ENCODE measurements at places on chromosomes 3 and 15. TPM values are rescaled to one million over a fixed set of nuclear protein-coding genes. Genes with fewer than 3 reads are reported as not detected.
A peak's percentile ranks its signal among the peaks of the same experiment; 100 is the strongest.

Gene KLHL40
- total RNA-seq: not detected

Gene TRH
- not detected for total RNA-seq

Gene HHLA2
- 1.4 TPM for total RNA-seq

Gene ITIH1
- total RNA-seq: not detected

Gene CDHR4
- 0.08 TPM for total RNA-seq

Gene EBLN2
- total RNA-seq: 6.3 TPM

Gene TICRR
- total RNA-seq: 28.8 TPM

DNA sequence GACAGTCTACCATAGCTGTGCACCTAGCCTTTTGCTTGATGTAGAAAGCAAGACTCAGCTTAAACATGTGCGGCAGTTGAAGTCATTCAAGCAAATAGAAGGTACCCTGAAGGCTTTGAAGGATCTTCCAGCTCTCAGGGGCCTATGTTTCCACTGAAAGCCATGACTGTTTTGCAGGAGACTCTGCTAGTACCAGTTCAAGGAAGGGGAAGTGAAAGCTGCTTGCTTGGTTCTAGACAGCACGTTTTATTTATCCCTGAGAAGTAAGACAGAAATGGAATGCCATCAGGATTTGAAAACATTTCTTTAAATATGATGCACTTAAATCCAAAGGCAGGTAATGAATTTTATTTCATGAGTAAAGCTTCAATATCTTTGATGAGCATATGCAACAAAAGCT lies 311.4 kb downstream of the PDCD6IP start:
- peaks cover 2% of the 10 kb centered on the region for H3K27me3 ChIP-seq
- DNase-seq: no peak
- no peak overlapping the region for H3K27ac ChIP-seq
- no peak overlapping the region for H3K4me3 ChIP-seq

DNA sequence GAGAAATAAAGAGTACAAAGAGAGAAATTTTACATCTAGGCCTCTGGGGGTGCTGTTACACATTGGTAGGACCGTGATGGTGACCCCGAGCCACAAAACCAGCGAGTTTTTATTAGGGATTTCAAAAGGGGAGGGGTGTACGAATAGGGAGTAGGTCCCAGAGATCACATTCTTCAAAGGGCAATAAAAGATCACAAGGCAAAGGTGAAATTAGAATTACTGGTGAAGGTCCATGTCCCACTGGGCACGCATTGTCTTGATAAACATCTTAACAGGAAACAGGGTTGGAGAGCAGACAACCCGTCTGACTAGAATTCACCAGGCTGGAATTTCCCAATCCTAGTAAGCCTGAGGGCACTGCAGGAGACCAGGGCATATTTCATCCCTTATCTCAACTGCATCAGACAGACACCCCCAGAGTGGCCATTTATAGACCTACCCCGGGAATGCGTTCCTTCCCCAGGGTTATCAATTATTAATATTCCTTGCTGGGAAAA lies 4.3 kb downstream of the IRAK2 start:
- no peaks in the 10 kb centered on the region for H3K27me3 ChIP-seq
- H3K27ac ChIP-seq: no peak overlapping the region
- no peak for DNase-seq
- peaks cover 13% of the 10 kb centered on the region for H3K36me3 ChIP-seq
- H3K4me3 ChIP-seq: no peak overlapping the region

GRCh38 chr3:98599647-98600411 lies 6.4 kb upstream of the CPOX start:
- no peak overlapping the region for H3K4me3 ChIP-seq
- peaks cover 23% of the 10 kb centered on the region for H3K4me1 ChIP-seq
- no peak for DNase-seq
- peaks cover 3% of the 10 kb centered on the region for H3K27me3 ChIP-seq

DNA sequence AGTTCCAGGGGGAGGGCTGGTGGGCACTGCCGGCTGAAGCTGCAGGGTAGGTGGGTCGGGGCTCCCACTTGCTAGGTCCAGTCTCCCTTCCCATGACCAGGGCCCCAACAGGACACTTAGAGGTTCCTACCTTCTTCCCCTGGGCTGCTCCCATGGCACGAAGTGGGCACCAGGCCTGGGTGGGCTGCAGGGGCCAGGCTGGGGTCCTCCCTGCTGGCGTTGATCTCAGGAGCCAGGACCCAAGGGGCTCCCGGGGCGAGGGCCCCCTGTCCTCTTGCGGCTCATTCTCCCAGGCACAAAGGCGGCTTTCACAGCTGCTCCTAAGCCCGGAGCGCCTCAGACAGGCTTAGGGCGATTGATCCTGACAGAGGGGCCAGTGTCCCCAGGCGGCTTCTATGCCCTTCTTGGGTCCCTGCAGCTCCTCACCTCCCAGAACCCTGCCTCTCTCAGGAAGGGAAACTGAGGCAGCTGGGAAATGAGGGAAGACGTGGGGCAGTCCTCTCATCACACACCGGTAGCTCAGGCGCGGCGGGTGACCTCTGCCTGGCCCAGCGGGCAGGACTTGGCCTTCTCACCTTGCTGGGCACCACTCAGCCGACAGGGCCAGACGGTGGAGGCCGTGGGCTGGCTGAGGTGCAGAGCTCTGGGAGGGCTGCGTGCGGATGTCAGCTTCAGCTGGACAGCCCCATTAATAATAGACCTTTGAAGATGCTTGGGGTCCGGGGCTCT lies 39.6 kb downstream of the FAM3D start:
- no peaks in the 10 kb centered on the region for H3K36me3 ChIP-seq
- no peak overlapping the region for H3K4me3 ChIP-seq
- peaks cover 5% of the 10 kb centered on the region for H3K4me1 ChIP-seq
- DNase-seq: no peak
- no peak overlapping the region for H3K27ac ChIP-seq

- H3K27me3 ChIP-seq: no peaks in the 10 kb centered on the region
- peak overlapping the region; percentile 91 for H3K27ac ChIP-seq
- peaks cover 64% of the 10 kb centered on the region for H3K4me1 ChIP-seq
- peak; percentile 66 for DNase-seq
- peaks cover 77% of the 10 kb centered on the region for H3K36me3 ChIP-seq
Measured at GRCh38 chr3:98521897-98522543, 682 bp downstream of the CLDND1 start.

- no peak for DNase-seq
- H3K36me3 ChIP-seq: no peaks in the 10 kb centered on the region
- no peaks in the 10 kb centered on the region for H3K4me1 ChIP-seq
- H3K27me3 ChIP-seq: peaks cover 27% of the 10 kb centered on the region
- no peak overlapping the region for H3K27ac ChIP-seq
Measured at GRCh38 chr3:120272286-120272685, 12.7 kb downstream of the GPR156 start.

- H3K4me1 ChIP-seq: peaks cover 2% of the 10 kb centered on the region
- no peak for DNase-seq
- no peaks in the 10 kb centered on the region for H3K36me3 ChIP-seq
Measured at GRCh38 chr15:68020685-68021084, 33.4 kb upstream of the PIAS1 start.

DNA sequence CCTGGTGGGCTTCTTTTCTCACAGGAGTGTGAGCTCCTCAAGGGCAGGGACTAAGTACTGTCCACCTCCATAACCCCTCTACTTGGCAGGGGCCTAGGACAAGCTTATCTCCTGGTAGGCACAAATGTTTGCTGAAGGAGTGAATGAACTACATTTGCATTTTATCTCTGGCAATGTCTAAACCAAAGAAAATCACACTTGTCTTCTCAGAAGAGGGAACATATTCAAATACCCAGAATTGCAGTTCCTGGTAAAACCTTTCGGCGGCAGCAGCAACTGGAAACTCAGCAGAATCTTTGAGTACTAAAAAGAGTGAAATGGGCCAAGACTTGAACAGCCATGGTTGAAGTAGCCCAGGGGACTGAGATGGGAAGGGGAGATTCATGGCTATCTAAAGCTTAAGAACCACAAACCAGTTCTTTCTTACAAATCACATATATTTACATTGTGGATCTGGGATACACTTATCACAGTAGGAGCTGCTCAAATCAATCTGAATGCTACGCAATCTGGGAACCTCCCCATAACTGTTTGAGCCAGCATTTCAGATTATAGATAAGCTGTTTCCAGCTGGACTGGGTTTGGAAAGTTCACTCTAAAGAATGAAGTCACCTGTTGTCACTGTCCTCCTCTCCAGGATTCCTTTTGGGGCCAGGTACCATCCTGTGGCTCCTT lies 18.7 kb upstream of the PTPN9 start:
- H3K36me3 ChIP-seq: peaks cover 45% of the 10 kb centered on the region
- peaks cover 40% of the 10 kb centered on the region for H3K4me1 ChIP-seq
- DNase-seq: peak; percentile 69
- no peaks in the 10 kb centered on the region for H3K27me3 ChIP-seq
- peak overlapping the region; percentile 90 for H3K27ac ChIP-seq
- H3K4me3 ChIP-seq: peak overlapping the region; percentile 53

DNA sequence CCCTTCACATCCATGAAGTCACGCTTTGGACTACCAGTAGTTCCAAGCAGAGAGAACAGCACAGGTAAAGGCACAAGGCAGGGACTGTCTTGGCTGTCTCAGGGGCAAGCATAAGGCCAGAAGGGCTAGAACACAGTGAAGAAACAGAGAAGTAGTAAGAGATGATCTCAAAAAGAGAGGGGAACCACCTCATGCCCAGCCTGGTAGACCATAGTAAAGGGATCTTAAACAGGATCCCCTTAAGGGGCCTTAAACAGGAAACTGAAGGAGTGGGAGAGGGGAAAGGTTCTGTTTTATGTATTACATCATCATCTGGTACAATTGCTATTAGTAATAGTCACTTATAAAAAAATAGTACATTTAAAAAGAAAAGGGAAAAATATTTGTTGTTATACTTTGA lies 25.8 kb downstream of the P2RY1 start:
- DNase-seq: no peak
- H3K27ac ChIP-seq: no peak overlapping the region
- no peak overlapping the region for H3K4me3 ChIP-seq
- H3K36me3 ChIP-seq: no peaks in the 10 kb centered on the region

- H3K27ac ChIP-seq: peak within 1 kb of the TSS; percentile 62
- H3K27me3 ChIP-seq: no peaks in the 10 kb centered on the region
- H3K4me3 ChIP-seq: peak within 1 kb of the TSS; percentile 63
- H3K36me3 ChIP-seq: peaks cover 20% of the 10 kb centered on the region
- peaks cover 68% of the 10 kb centered on the region for H3K4me1 ChIP-seq
Measured at GRCh38 chr3:50345586-50346234, at the start of gene ZMYND10. ZMYND10 (minus strand) TSS chr3:50345732; CDS start chr3:50345579, 153 bp downstream.

- peaks cover 14% of the 10 kb centered on the region for H3K36me3 ChIP-seq
- DNase-seq: peak; percentile 37
- H3K4me3 ChIP-seq: no peak overlapping the region
- H3K27me3 ChIP-seq: peaks cover 6% of the 10 kb centered on the region
Measured at GRCh38 chr3:100089812-100090668, 24.3 kb downstream of the FILIP1L start.

GRCh38 chr3:13020159-13020750 lies 53.0 kb downstream of the IQSEC1 start:
- H3K27ac ChIP-seq: no peak overlapping the region
- H3K4me3 ChIP-seq: no peak overlapping the region
- no peaks in the 10 kb centered on the region for H3K36me3 ChIP-seq

GRCh38 chr3:152097120-152097519 lies 171.6 kb upstream of the MBNL1 start:
- no peak for DNase-seq
- H3K36me3 ChIP-seq: no peaks in the 10 kb centered on the region
- no peak overlapping the region for H3K4me3 ChIP-seq
- H3K4me1 ChIP-seq: peaks cover 11% of the 10 kb centered on the region

GRCh38 chr3:192339214-192339613 lies 388.1 kb downstream of the FGF12 start:
- no peak overlapping the region for H3K4me3 ChIP-seq
- peaks cover 9% of the 10 kb centered on the region for H3K27me3 ChIP-seq
- no peaks in the 10 kb centered on the region for H3K4me1 ChIP-seq
- no peak for DNase-seq
- no peak overlapping the region for H3K27ac ChIP-seq

GRCh38 chr3:129357616-129358015 lies 70.8 kb downstream of the EFCAB12 start:
- no peak overlapping the region for H3K4me3 ChIP-seq
- no peak overlapping the region for H3K27ac ChIP-seq
- H3K36me3 ChIP-seq: no peaks in the 10 kb centered on the region
- no peak for DNase-seq
- H3K27me3 ChIP-seq: no peaks in the 10 kb centered on the region

DNA sequence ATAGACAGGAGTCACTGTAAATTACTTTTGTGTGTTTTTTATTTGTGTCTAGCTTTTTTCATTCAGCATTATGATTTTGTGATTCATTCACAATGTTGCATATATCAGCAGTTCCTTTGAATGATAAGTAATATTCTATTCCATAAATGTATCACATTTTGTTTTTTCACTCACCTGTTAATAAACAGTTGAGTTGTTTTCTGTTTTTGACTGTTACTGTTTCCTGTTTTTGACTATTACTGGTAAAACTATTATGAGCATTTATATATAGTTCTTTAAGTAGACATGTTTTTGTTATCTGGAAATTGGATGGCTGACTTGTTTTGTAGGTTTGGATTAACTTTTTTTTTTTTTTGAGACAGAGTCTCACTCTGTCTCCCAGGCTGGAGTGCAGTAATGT lies 138.4 kb downstream of the RSRC1 start:
- H3K4me1 ChIP-seq: no peaks in the 10 kb centered on the region
- no peak overlapping the region for H3K4me3 ChIP-seq
- no peak overlapping the region for H3K27ac ChIP-seq
- H3K36me3 ChIP-seq: peaks cover 23% of the 10 kb centered on the region
- no peak for DNase-seq
- H3K27me3 ChIP-seq: no peaks in the 10 kb centered on the region

GRCh38 chr15:68045289-68046265 lies 8.5 kb upstream of the PIAS1 start:
- no peak overlapping the region for H3K27ac ChIP-seq
- no peaks in the 10 kb centered on the region for H3K4me1 ChIP-seq
- H3K27me3 ChIP-seq: peaks cover 17% of the 10 kb centered on the region
- no peak for DNase-seq
- H3K4me3 ChIP-seq: no peak overlapping the region

DNA sequence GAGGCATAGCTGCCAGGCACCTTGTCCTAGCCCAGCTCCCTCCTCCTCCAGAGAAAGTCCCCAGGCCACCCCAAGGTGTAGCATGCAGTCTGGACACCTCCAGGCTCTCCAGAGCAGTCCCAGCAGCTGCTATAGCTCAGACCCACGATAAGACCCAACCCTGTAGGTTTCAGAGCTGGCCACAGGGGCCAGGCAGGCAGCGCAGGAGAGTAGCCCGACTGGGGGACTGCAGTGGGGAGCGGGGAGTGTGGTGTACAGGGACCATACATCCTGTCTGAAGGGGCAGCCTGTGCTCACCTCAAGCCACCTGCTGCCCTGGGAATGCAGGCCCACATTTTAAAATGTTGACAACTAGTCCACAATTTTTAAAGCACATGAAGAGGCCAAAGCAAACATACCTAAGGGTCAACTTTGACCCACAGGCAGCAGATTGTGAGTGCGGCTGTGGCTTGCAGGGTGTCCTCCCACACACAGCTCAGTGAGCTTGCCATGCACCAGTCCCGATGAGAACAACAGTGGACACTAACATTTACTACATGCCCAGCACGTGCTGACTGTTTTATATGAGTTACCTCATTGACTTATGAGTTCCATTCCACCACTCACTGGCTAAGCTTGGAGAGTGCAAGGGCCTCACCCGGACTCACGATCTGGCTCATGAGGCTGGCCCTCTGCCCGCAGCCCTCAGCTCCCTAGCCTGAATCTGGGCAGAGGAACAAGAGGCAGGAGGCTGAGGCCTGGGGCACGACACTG lies 81.4 kb downstream of the DNAJB8 start:
- H3K27ac ChIP-seq: no peak overlapping the region
- H3K36me3 ChIP-seq: no peaks in the 10 kb centered on the region
- no peak overlapping the region for H3K4me3 ChIP-seq

All from activated CD4-positive, alpha-beta T cell treated with anti-CD3 and anti-CD28 coated beads, Interleukin-2, amount 10 ng/mL, durations not matched to agents 7 days and 5 days (primary cell).